GM03348 (cell line): ENCODE measurements at places on chromosomes 1 and 21.

- DNase-seq, result no peak
Observed at GRCh38 chr1:17856496-17857108, 101.5 kb downstream of the ACTL8 start.

DNA sequence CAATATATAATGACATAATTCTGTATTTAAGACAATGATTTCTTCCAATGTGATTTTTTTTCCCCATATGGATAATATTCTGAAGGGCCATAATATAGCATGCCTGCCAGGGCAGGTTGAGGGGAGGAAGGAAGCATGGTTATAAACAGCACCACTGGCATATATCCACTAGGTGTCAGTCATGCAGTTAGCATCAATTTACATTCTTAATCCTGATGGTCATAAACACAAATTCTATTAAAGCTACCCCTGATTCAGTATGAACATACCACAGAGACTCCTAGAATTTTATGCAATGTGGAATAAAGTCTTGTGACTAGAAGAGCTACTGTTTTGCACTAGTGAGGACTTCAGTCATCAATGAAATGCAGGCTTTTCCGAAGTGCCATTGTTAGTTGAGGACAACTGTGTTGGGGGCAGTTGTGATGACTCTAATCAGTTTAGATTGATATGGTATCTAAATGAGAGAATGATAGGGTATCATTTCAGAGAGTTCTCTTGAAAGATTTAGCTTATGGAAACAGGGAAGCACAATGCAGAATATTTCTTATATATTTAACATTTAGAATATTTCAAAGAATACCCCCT, 342.7 kb upstream of the NR5A2 start:
- DNase-seq, result peak; percentile 63

DNA sequence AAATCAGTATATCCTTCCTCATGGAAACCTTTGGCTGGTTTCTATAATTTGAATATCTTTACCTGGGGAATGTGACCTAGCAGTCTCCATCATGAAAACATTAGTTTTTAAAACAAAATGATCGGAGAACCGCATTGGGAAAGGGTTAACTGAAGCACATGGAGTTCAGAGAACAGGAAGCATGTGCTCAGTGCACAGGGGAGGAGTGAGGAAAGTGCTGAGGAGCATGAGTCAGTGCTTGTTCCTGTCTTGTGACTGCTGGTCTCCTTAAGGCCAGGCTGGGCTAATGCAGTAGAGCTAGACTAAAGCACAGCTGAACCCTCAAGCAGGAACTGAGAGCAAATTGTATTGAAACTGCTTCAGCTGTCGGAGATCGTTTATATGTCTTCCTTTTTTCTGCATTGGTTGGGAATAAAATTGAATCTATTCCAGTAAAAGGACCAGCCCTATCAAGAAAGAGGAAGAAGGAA, 5.8 kb downstream of the IFI16 start:
- DNase-seq, result peak; percentile 83

DNA sequence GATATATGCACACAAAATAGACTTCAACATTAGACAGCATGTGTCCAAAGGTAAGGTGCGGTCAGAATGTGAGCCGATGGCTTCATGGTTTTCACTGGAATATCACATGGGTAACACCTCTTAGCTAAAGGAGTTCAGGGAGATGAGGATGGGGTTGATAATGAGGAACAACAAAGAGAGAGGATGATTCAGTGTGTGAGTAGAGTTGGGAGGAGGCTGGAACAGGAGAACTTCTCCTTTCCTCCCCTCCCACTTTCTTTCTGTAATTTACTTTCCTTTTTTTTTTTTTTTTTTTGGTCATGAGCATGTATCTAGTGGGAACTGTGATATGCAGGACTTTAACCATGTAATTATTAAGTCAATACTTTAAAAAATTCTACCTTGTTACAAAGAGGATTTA, 99.4 kb downstream of the FASLG start:
- DNase-seq, result no peak

- DNase-seq, result no peak
Observed at GRCh38 chr1:47178020-47178419, 11.8 kb downstream of the PDZK1IP1 start.

- peak; percentile 45 for DNase-seq
Observed at GRCh38 chr1:240765732-240766363, 153.9 kb upstream of the GREM2 start.

- no peak for DNase-seq
Observed at GRCh38 chr1:207973898-207974568, 63.1 kb upstream of the CD34 start.

GRCh38 chr1:58964428-58964827, 180.6 kb upstream of the JUN start:
- no peak for DNase-seq

DNA sequence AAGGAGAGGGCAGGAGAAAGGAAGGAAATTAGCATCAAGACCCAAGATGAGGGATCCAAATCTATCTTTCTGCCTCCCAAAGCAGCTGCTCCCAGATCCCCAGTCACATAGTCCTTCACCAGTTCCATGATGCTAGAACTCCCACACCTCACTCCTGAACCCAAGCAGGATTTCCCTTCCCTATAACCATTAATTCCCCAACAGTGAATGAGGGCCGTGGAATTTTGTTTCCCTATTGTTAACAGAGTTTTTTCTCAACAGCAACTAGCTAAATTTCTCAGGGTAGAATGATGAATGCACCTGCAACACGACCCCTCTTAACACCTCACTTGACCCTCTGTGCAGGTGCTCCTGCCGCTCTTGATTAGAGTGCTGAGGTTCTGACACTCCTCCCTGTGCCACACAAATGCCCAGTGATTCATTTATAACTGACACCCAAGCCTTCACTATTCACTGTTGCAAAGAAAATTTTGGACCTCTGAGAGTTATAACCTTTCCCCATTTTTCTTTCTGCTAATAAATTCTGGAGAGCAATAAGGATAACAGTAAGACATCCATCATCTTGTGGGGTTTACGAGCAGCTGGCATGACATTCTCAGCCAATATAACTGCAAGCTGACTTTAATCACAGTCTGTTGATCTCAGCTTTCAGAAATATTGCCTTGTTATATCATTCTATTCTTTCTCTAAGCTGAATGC, 25.4 kb upstream of the NPL start:
- DNase-seq, result no peak

GRCh38 chr1:11473491-11474034, 5.4 kb upstream of the DISP3 start:
- peak; percentile 27 for DNase-seq

DNA sequence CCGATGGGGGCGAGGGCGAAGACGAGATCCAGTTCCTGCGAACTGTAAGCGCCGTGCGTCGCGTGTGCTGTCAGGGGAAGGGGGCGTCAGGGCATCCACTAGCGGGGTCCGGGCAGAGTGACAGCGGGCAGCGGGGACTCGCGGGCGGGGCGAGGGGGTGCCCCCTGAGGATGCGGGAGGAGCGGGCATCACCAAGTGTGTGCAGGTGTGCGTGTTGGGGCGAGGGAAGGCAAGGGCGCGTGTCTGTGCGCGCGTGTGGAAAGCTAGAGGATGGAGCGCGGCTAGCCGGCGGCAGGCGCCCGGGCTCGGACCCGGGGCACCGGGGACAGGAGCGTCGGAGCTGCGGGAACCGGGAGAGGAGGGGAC, 525 bp downstream of the RYR2 start:
- no peak for DNase-seq

DNA sequence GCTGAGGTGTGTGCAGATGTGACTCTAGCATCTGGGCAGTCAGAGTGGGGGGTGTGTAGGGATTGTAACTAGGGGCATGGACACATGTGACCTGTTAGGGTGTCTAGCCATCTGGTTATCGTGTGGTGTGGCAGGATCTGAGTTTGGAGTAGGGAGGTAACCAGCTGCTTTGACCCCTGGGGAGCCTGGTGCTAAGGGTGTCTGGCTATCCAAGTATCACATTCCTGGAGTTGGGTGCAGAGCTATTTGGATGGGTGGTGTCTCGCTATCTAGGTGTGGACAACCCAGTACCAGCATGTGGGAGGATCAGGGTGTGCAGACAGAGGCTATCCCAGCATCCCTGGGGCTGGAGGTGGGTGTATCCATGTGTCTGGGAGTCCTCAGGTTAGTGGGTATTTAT, 4.7 kb downstream of the PTPRU start:
- DNase-seq, result no peak

- peak; percentile 46 for DNase-seq
Observed at GRCh38 chr1:180241716-180242544, 11.9 kb downstream of the LHX4 start.

DNA sequence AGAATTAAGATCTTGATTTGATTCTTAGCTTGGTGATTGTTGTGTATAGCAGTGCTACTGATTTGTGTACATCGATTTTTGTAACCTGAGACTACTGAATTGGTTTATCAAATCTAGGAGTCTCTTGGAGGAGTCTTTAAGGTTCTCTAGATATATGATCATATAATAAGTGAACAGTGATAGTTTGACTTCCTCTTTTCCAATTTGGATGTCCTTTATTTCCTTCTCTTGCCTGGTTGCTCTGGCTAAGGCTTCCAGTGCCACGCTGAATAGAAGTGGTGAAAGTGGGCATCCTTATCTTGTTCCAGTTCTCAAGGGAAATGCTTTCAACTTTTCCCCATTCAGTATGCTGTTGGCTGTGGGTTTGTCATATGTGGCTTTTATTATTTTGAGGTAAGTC, 61.5 kb upstream of the LYST start:
- no peak for DNase-seq

GRCh38 chr1:155698382-155699038, 9.6 kb downstream of the DAP3 start:
- DNase-seq, result peak; percentile 52

GRCh38 chr1:98661544-98662355, at the start of gene SNX7:
TSS of gene SNX7 (plus strand) at chr1:98661721. CDS start at chr1:98661732, 11 bp downstream.
- DNase-seq, result peak; percentile 98

GRCh38 chr1:7281821-7282220, 489.3 kb upstream of the VAMP3 start:
- DNase-seq, result peak; percentile 89

GRCh38 chr21:36792505-36792967, 93.6 kb downstream of the SIM2 start:
- DNase-seq, result no peak

- no peak for DNase-seq
Observed at GRCh38 chr1:180268556-180269075, 38.6 kb downstream of the LHX4 start.

DNA sequence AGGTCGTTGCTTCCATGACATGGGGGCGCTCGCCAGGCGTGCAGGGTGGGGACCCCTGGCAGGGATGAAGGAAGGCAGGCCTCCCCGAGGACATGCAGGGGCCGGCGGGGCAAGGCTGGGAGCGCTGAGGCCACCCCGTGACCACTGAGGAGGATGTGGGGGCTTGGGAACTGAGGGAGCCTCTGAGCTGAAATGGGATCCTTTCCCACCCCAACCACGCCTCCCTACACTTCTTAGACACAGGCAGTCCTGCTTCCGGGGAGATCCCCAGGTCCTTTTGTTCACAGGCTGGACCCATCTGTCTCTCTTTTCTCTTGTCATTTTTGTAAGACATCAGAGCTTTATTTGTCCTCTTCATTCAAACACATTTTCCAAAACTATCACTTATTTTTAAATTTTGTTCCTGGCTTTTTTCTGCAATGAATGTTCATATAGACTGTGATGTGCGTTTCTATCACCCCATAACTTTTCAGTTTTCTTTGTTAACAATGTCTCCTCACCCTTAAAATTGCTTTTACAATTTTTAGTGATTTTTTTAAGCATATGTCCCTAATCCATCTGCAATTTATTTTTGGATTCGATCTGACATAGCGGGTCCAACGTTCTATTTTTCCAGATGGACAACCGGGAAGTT, 156.7 kb upstream of the BACE2 start:
- DNase-seq, result no peak

DNA sequence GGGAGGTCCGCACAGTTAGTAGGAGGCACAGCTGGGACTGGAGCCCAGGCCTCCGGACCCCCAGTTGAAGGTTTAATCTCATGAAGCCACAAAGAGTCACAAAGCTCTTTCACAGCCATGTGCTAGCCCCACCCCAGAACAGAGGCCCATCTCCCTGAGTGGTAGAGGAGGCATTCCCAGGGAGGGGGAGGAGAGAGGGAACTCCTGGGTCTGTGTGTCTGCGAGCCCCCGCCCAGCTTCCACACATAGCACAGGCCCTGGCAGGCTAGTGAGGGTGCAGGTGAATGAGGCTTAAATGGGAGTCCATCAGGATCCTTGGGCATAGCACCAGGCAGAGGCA, 197.8 kb downstream of the MATN1 start:
- no peak for DNase-seq

DNA sequence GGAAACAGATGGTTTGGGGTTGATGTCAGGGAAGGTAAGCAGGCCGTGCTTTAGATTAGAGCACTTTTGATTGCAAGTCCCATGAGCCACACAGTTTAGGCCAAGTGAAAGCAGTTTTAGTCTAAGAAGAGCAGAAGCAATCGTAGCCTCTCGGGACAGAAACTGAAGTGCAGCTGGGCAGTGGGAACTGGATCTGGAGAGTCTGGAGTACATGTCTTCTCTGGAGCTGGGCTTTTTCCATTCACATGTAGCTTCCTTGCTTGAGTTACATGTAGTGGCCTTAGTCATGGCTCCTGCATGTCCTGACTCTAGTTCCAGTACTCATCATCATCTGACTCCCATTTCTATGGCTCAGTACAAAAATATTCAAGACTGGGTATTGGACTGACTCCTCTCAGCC, 16.7 kb downstream of the CAMTA1 start:
- peak; percentile 27 for DNase-seq

DNA sequence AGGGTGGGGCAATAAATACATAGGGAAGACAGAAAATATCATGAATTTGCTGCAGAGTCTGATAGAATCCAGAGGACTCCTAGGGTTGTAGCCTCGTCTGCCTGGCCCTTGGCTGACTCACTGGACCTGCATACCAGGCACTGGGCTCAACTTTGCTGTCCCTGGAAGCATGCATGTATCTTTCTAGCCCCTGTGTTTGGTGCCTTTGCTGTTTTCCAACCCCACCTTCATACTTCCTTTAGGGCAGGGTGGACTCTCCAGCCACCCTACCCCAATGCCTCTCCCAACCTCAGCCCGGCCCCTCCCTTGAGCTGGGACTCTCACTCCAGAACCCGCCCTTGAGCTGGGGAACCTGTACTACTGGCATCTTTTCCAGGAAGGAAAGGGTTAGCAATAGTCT, 1.2 kb downstream of the RAB25 start:
- DNase-seq, result peak; percentile 28

GRCh38 chr21:15443740-15444117, 286.1 kb upstream of the USP25 start:
- DNase-seq, result no peak

GRCh38 chr1:156394835-156395461, 25.9 kb downstream of the RHBG start:
- no peak for DNase-seq

DNA sequence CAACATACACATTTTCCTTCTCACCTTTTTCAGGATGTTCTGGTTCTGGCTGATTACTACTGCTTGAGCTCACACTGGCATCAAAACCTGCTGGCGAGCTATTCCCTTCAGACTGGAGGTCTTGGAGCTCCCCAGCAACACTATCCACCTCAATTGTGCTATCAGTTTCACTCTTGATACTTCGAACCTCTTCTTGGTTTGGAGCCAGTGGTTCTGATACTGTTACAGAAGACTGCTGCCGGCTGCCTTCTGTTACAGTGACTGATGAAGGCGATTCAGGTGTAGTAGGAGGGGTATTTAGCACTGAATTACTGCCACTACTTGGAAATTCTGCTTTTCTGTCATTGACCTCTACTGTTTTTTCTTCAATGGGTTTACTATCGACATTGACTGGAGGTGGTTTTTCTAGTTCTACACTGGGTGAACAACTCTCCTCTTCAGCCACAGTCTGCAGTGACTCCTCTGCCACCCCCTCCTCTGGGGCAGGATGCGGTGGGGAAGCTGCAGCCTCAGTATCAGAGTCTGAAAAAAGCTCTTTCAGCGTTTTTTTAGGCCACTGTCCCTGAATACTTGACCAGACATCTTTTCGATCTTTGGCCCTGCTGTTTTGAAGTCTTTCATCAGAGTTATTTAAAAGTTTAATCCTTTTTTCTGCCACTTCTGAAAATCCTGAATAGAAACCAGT, 20.7 kb upstream of the RBM34 start:
- no peak for DNase-seq
